CD4-positive, alpha-beta T cell treated with Interleukin-6 at 100 ng/mL for 8 hours (primary cell): ENCODE measurements at places on chromosomes 3 and 15.

DNA sequence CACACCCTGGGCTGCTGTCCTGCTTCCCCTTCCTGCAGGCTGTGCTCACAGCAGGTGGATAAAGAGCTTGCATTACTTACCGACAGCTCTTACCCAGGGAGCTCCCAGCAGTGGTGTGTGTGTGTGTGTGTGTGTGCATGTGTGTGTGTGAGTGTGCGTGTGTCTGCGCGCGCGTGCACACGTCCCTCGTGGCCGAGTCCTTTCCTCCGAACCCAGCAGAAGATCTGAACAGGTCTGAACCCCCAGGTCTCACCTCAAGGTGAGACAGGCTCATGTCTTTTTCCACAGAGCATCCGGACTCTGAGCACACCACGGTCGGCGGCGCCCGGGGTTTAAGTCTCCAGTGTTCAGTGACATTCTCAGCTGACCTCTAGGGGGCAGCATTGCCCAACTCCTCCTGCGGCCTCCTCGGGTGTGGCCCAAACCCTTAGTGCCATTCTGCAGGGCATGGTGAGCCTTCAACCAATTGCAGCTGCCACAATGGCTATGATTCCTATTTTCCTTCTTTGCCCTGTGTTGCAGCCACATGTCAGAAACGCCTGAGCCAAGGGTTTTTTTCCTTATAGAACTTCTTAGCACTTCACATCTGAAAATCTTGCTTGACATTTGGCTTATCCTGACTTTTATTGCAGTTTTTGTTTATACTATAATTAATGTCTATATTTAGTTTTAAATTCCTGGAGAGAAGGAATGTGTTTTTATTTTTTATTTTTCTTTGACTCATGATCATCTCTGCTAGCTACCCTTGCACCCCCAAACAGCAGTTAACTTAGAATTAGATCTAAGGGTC lies 64.1 kb upstream of the KLHL25 start:
- peak; percentile 73 for DNase-seq

GRCh38 chr3:127820826-127821313 lies 1.4 kb downstream of the MGLL start:
- no peak for DNase-seq

DNA sequence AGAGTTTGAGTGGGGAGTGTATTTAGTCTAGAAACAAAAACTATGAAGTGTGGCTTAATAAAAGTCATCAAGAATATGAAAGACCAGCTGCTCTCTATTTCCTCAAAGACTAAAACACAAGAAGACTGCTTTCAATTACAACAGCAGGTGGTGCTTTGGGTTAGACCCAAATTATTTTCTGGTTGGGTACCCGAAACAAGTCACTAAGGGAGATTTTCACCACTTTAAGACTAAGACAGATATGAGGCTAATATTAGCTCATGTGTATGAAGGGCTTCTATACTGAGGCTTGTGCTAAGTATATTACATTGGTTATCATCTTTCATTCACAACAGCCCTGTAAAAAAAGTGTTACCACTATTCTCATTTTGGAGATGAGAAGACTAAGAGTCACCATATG lies 43.1 kb downstream of the COL8A1 start:
- no peak for DNase-seq

- DNase-seq = no peak
Measured at GRCh38 chr3:100857863-100858262, 135.4 kb downstream of the ABI3BP start.

GRCh38 chr3:154972951-154973350 lies 107.2 kb upstream of the MME start:
- DNase-seq = no peak

GRCh38 chr15:52008359-52008697 lies 10.7 kb upstream of the MAPK6 start:
- DNase-seq = no peak

GRCh38 chr3:8663177-8664061 lies 18.8 kb upstream of the SSUH2 start:
- DNase-seq = no peak

GRCh38 chr3:66198437-66199088 lies 22.2 kb upstream of the SLC25A26 start:
- DNase-seq = no peak
